Activated naive CD4-positive, alpha-beta T cell (primary cell): ENCODE measurements at places on chromosomes 7 and 10.

- no peak for DNase-seq
Observed at GRCh38 chr7:26538689-26539088, 247.0 kb downstream of the SNX10 start.

DNA sequence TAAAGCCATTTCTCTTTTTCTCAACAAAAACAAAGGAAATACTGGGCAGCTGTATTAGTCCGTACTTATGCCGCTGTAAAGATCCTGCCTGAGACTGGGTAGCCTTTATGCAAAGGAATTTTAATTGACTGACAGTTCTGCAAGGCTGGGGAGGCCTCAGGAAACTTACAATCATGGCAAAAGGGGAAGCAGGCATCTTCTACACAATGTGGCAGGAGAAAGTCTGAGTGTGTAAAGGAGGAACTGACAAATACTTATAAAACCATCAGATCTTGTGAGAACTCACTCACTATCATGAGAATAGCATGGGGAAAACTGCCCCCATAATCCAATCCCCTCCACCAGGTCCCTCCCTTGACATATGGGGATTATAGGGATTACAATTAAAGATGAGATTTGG, 264.3 kb downstream of the SEMA3A start:
- DNase-seq: no peak

DNA sequence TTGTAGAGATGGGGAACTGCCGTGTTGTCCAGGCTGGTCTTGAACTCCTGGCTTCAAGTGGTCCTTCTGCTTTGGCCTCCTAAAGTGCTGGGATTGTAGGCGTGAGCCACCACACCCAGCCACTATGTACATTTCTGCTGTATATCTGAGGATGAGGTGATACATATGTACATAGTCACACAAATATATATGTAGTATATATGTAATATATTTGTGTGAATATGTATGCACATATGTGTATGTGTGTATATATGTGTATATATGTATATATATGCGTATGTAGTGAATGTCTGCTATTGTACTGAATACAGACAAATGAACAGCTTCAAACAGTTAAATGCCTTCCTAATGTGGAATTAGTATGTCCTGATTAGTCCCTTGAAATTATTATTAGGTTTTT, 70.3 kb downstream of the EXOC6 start:
- DNase-seq: no peak

DNA sequence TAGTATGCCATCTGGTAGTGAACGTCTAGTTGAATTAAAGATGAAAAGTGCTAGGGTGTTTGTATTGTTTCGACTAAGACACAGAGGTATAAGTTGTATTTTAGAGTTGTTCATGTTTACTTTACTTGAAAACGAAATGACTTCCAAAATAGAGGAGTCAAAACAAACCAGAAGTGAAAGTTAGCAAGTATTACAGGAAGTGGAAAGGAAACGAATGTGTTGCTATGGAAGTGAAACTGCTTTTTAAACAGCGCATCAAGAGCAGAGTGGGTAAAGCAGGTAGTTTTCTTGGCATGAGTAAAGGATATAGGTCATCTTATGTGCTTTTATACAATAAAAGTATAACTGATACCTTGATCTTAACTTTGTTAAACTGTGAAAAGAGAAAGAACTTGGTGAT, 20.0 kb upstream of the GALNTL5 start:
- DNase-seq: no peak

DNA sequence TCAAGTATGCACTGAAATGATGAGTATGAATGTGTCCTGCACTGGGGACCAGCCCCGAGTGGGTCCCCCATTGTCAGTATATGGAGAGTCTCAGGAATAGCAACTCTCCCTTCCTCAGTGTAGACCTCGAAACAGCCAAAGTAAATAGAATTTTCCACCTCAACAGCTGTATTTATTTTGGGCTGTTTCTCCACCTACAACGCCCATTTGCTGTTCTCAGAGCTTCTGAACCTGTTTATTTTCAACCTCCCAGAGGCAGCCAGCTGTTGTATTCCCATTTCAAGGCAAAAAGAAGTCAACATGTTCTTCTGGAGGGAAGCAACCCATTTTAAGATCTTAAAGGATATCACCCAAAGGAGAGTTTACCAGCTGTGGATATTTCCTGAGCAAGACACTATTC, 59.6 kb upstream of the BICC1 start:
- no peak for DNase-seq

GRCh38 chr10:87925570-87925969, 62.1 kb downstream of the PTEN start:
- no peak for DNase-seq

- DNase-seq: no peak
Observed at GRCh38 chr10:68878496-68878895, 22.6 kb upstream of the DDX50 start.

DNA sequence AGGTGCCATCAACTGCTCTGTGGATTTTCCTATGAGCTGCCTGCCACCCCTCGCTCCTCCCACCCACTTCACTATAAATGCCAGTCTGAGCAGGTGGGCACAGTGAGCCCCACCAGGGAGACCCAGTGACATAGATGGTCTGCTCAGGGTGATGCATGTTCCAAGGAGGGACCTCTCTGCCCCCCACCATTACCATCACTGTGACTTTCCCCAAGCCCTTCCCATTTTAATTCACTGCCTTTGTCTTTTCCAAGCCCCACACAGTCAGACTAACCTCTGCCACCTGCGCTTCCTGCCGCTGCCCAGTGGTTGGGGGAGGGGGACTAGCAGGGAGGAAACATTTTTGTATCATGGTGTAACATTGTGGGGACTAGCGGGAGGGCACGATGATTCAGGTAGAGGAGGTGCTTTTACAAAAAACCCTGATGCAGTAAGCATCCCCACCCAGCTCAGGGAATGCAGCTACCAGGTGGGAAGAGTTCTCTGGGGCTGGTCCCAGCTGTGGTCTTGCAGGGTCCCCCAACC, 24.6 kb downstream of the PRSS2 start:
- peak; percentile 68 for DNase-seq

DNA sequence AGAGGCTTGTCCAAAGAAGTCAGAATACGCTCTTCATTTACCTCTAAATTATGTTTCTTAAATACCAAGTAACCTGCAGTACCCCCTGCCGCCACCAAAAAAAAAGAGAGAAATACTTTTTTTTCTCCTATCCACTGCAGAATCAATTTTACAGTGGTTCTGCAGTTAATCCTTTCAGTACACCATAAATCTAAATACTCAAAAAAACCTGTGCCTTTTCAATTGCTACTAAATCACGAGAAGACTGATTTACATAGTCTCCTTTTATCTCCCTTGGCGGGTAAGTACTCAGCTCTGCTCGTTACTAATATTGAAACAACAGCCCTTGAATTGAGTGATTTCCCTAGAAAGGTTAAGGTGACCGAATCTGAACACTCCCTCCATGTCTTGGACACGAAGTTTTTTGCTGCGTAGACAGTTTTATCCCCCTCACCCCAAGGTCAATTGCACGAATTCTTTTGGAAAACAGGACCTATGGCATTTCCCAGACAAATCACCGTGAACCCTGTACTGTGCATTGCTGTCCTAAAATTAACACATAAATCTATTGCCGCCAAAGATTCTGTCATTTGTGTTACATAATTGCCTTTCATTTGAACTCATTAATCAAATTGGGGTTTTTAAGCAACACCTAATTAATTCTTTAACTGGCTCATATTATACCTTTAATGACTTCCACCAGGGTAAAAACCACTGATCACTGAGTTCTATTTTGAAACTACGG, 512 bp upstream of the VIM start:
- no peak for DNase-seq

- no peak for DNase-seq
Observed at GRCh38 chr7:27689591-27690164, 27.0 kb upstream of the HIBADH start.

- no peak for DNase-seq
Observed at GRCh38 chr10:74419958-74420375, 268.9 kb downstream of the ADK start.

DNA sequence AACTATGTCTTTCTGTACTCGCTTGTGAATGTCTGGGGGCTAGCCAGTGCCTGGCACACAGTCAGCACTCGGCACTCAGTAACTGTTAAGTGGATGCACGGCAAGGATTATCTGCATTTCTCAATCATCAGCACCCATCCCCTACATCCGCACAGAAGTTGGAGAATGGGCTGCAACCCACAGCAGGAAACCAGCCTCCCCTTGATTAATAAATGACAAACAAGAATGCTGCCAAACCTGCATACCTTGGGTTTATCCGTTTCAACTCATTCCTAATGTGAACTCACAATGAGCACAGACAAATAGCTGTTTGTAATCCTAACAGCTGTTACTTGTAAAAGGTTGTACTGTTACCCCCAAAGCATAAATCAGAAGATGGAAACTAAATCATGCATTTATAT, 28.9 kb downstream of the PPP1R3C start:
- DNase-seq: no peak

- no peak for DNase-seq
Observed at GRCh38 chr10:8049045-8049864, 5.2 kb upstream of the GATA3 start.

DNA sequence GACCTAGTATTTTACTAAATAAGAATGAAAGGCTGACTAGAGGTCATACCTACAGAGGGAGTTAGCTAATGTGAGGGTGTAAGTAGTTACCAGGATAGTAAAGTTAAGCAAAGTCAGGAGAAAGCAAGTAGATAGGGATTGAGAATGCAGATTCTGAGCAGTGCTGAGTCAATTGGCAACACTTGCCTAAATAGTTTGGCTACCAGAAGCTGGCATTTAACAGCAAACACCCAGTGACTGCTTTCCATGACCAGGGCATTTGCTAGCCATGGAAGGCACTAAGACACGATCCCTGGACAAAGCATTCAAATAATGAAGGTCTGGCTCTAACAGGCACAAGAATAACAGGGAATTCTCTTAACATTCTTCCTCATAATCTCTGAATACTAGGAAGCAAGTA, 25.9 kb downstream of the TNKS2 start:
- no peak for DNase-seq

DNA sequence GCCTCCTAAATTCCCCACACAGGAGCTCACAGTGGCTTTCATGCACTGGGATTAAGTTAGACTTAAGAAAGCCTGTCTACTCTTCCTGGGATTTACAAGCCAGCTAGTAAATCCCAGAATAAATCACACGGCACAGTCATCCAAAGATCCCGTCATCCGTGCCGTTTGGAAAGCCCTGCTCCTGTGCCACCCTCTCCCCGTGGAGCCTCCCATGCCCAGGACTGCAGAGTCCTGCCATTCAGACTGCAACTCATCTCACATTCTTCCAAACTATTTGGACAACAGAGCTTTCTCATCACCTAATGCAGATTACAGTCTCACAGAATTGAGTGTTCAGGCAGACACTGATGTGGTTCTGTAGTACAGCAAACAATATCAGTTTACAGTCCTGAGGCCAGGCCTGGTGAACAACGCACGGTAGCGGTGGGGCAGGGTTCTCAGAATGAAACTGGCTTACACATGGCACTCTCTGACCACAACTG, 166.5 kb downstream of the EGFR start:
- DNase-seq: no peak

DNA sequence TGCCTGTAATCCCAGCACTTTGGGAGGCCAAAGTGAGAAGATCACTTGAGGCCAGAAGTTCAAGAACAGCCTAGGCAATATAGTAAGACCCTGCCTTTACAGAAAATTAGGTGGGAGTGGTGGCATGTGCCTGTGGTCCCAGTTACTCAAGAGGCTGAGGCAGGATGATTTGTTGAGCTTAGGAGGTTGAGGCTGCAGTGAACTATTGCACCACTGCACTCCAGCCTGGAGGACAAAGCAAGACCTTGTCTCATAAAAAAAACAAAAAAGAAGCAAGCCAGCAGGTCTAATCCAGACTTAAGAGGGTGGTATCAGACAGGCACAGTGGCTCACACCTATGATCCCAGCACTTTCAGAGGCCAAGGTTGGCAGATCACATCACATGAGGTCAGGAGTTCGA, 24.5 kb upstream of the KCTD7 start:
- DNase-seq: no peak
